ENCODE measurements at places on chromosomes 4 and X.

GRCh38 chr4:167509551-167509950 is 275.3 kb upstream of the SPOCK3 start:
- no peak for DNase-seq

DNA sequence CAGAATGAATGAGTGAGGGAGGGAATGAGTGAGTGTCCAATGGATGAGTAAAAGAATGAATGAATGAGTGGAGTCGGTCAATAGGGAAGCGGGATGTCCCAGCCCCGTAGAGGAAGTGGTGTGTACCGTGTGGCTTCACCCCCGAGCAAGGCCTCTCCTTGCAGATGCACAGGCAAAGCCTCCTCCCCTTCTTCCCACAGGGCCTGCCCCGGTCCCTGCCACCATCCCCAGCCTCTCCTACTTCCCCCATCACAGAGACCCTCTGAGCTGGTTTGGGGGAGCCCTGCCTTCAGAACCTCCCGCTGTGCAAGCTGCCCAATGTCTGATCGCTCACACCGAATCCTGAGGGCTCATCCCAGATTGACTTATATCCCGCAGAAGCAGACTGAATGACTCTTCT is 13.6 kb downstream of the HTRA3 start:
- no peak for DNase-seq

- no peak for DNase-seq
These were observed 39.2 kb upstream of the ASMTL start for GRCh38 chrX:1491851-1492349.

DNA sequence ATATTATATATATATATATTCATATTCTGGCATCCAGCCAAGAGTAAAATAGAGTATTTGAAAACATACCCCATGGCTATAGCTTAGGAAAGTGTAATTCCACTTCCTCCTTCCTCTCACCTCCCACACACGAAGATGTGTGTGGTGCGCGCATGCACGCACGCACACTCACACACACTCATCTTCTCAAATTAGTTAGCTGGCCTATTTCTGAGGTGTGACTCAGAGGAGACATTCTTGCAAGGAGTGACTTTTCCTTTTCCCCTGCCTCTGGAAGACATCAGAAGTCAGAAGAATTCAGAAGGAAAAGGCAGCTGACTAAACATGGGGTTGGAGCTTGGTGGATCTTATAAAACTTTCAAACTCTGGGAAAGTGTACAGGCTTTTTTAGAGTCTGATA is 8.8 kb downstream of the ENPEP start:
- no peak for DNase-seq

GRCh38 chrX:49992853-49993252 is 70.5 kb downstream of the CLCN5 start:
- DNase-seq: no peak

GRCh38 chr4:42603862-42604261 is 53.0 kb downstream of the ATP8A1 start:
- DNase-seq: no peak

DNA sequence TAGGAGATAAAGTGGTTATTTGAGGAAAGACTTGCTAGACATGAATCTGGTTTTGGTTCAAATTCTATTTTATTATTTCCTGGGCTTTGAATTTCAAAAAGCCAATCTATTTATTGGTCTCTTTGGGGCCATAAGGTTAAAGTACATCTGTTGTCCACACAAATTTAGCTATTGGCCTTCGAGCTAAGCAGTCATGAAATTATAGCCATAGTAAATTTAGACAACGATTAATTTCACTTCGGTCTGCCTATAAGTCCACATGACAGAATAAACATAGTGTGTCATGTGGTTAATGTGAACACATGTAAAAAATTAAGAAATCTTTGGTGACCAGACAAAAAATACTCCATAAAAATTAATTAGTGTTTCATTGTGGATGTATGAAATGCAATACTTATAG is 161.9 kb downstream of the PALLD start:
- DNase-seq: no peak

- no peak for DNase-seq
These were observed 46.5 kb downstream of the ADGRG2 start for GRCh38 chrX:19075754-19076153.

DNA sequence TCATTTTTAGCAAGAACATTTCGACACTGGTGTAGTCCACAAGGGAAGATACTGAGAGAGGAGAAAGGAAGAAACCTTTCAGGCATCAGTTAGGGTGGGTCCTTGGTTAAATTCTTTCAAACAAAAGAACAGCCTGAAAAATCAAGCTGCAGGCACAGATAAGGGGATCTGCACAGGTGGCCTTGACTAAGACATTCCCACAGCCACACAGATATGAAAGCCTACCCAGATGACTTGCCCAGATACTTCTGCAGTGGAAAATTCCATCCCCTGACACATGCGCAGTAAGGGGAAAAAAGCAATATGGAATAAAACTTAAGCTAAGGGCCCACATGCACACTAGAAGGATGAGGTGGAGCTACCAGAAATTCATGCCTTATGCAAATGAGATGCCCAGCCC is 8.9 kb upstream of the TMEM165 start:
- DNase-seq: no peak

DNA sequence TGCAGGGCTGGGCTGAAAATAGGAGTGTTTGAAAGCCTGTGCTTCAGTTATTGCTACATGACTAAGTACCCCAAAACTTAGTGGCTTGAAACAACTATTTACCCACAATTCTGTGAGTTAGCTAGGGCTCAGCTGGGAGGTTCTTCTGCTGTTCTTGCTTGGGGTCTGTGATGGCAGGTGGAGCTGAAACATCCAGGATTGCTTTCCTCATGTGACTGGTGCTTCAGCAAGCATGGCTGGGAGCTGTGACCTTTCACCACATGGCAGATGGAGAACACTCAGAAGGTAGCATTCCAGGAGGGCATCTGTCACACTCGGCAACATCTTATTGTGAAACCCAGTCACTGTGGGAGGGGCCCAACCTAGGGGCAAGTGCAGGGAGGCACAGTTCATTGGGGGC is 57.0 kb upstream of the TBC1D14 start:
- DNase-seq: no peak
